ENCODE measurements at places on chromosomes 5 and 9. TPM values are rescaled to one million over a fixed set of nuclear protein-coding genes. Genes with fewer than 3 reads are reported as not detected.

GRCh38 chr5:16866795-16867576 is 69.1 kb downstream of the MYO10 start:
- DNase-seq = no peak

GRCh38 chr9:111891910-111892499 is 4.6 kb upstream of the UGCG start:
- DNase-seq = no peak

DNA sequence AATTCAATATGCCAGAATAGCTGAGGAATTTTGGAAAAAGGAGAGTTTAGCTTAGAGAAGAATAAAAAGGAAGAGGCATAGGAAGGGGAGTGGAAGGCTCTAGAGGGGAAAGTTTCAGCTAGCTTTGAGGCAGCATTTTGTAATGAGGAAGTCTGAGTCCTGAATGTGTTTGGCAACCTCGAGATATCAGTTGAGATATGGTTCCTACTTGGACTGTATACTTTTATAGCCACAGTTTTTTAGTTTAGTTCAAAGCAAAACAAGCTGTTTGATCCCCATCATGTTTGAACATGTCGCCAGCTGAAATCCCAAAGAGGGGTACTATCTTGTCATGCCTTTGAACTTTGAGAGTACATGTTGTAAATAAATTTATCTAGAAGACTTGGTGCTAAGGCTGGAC is 559.0 kb upstream of the FTMT start:
- DNase-seq = no peak

GRCh38 chr9:20640331-20641187 is 18.3 kb upstream of the MLLT3 start:
- DNase-seq = peak; percentile 68

- peak; percentile 78 for DNase-seq
These were observed 38.5 kb downstream of the FAXDC2 start for GRCh38 chr5:154811653-154812465.

DNA sequence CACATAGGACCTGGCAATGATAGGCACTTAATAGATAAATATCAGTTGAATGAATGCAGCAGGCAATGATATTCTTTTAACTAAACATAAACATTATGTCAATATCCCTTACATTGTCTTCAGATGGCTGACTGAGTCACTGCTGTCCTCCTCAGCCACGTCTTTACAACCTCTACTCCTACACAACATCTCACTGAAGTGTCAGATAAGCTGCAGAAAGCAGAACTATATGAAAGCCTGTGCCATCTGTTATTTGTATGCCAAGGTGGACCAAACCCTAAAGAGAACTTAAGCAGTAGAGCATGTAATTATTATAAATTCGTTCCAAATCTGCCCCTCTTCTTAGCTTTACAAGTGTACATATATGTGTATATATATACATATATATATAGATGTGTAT is 271.2 kb downstream of the RASEF start:
- no peak for DNase-seq

- peak; percentile 52 for DNase-seq
These were observed 99.3 kb downstream of the RGS3 start for GRCh38 chr9:113562653-113563381.

EGFL7 gene
- total RNA-seq = 43.4 TPM

GRCh38 chr5:53407373-53407772 is 73.1 kb upstream of the FST start:
- no peak for DNase-seq

PRKAA1 gene
- total RNA-seq = 83.1 TPM

GRCh38 chr5:83653669-83654068 is 67.0 kb downstream of the HAPLN1 start:
- DNase-seq = no peak

GRCh38 chr9:126411948-126412284 is 85.3 kb downstream of the MVB12B start:
- no peak for DNase-seq

OTP gene
- total RNA-seq = not detected

DNA sequence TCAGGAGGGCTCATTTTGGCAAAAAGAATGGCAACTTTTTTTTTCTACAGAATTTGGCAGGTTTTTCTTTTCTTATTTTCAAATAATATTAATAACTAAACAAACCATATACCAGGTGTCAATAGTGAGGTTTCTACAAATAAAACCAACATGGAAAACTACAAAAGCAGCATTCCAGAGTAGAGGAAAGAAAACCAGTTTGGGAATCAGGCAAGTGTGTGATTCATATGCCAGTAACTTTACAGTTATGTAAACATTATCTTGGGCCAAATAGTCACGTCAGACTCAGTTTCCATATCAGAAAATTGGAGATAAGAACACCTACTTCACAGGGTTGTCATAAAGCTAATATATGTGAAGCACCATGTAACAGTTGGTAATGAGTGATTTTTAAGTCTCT is 51.7 kb downstream of the FBXW11 start:
- no peak for DNase-seq

DNA sequence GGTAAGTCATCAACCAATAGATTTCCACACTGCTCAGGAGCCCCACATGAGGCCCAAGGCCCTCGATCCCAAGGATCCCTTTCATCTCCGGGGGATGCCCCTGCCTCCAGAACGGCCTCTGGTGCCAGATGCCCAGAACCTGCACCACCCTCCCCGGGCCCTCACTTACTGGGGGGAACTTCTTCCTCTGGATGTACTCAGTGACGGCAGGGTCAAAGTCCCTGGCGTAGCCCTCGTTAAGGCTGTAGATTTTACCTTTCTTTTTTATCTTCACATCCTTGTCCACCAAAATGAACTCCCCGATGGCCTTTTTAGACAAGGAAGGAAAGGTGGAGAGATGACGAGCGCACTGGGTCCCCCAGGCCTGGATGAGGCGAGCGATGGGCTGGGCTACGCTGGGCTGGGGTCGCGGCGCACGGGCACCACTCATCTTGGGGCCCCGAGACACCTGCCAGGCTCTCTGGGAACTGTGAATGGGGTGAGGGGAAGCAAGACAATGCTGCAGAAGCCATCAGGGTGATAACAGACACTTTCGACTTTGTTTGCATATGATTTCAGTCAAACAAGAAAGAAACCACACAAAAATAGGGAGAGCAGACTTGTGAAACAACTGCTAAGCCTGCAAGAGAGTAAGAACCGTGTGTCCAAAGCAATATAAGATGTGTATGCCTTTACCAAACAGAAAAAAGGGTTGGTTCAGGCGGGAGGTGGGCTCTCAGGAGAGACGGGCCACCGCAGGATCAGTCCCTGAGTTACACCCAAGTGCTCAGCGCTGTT is 13.2 kb upstream of the FBP2 start:
- no peak for DNase-seq

DNA sequence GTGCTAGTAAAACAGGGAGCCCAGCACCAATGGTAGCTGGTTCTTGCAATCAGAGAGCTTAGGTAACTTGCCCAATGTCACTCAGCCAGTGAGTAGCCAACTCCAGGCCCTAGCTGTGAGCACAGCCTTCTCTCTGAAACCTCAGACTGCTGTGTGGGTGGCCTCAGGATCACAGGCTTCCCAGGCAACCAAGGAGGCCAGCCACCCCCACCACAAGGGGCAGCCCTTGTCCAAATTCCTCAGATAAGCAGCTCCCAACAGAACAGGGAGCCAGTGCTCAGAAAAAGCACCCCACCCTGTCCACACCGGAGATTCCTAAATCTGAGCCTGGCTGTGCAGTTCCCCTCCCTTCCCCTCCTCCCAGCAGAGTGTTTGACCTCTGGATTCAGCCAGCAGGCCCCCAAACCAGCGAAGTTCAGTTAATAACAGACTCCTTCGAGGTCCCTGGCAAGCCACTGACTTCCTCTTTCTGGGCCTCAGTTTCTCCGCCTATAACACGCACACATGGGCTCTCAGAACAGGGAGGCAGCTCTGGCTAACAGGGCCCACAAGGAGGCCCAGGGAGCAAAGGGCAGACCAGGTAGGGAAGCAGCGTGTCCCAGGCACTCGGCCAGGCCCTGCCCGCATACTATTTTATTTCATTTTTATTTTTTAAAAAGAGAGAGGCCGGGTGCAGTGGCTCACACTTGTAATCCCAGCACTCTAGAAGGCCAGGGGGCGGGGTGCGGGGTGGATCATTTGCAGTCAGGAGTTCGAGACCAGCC is 2.7 kb downstream of the EEIG1 start:
- peak; percentile 87 for DNase-seq

DNA sequence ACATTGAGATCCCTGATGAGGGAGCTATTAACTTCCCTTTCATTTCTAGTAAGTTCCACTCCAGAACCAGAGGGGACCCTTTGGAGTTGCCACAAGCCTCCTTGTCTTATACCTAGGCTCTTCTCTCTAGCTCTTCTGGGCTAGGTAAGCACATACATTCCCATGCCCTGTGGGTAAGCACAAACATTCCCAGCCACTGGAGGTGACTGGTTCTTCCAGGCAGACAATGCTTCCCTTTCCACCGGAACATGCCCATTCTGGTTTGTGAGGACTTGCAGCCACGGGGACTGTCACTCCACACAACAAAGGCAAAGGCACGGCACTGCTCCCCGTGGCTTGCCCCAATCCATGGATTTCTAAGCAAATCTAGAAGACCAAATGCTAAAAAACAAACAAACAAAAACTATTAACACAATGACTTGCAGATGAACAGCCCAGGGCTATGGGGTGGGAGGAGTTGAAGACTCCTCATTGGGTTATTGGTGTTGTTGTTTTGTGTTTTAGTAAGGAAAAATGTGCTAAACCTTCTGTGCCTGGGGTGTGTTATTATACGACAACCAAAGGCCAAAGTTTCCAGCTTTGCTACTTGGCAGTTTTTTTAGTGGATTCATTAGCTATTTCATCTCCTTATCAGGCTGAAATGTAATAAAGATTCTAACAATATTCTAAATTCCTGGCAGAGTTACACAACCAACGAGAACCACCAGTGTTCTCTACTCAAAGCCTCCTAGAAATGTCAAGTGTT is 276.2 kb downstream of the SYK start:
- DNase-seq = no peak

NR5A1 gene
- not detected for total RNA-seq

PCSK1 gene
- 1.8 TPM for total RNA-seq

- DNase-seq = no peak
These were observed 18.8 kb downstream of the NANS start for GRCh38 chr9:98075332-98075805.

DNA sequence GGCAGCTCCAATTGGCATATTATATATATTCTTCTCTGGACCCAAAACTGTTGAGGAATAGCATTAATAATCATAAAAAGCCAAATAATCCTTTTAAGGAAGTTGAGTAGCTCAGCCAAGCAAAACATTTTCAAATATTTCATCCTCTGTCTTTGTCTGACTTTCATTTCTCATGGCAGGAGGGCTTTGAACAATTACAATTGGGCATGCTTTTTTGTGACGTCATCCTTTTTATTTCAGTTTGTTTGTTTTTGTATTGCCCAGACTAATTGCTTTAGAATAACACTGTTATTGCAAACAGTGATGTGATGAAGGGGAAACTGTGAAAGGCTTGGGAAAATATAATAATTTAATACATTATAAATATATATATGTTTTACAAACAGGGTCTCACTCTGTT is 65.2 kb upstream of the MAP1B start:
- no peak for DNase-seq
